ENCODE measurements at places on chromosomes 3 and 15.
A peak's percentile ranks its signal among the peaks of the same experiment; 100 is the strongest.

GRCh38 chr15:51224428-51224827 is 114.0 kb downstream of the CYP19A1 start:
- no peak for DNase-seq

DNA sequence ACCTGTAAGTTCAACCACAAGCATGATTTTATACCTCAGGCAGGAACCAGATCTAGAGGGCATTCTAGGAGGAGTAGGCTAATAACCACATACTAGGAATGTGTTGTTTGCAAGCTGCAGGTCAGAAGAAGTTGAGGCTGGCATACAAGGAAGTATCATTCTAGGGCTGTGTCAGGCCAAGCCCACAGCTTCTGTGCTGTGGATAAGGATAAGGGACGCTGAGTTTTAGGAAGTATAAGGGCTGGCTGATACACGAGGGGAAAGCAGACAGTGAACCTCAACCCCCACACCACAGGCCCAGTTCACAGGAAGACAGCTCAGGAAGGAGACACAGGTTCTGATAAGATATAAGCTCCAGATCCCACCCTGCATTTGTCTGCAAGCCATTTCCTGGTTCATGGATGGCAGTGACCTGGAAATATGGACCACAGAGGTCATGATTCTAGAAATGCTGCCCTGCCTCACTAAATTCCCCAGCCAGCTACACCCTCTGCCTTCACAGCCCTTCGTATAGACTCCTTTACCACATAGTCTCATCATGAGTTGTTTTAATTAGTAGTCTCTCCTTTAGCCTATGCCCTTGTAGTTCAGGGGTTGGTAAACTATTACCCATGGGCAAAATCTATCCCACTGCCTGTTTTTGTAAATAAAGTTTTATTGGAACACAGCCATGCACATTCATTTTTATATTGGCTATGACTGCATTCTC is 260.7 kb downstream of the OPA1 start:
- no peak for DNase-seq

- no peak for DNase-seq
Measured at GRCh38 chr3:67458896-67459530, 195.4 kb downstream of the SUCLG2 start.

- DNase-seq = peak; percentile 10
Measured at GRCh38 chr15:69225355-69226022, 65.1 kb downstream of the GLCE start.

GRCh38 chr3:139455855-139456254 is 20.5 kb downstream of the RBP2 start:
- no peak for DNase-seq

GRCh38 chr15:68502398-68502901 is 70.5 kb upstream of the ITGA11 start:
- DNase-seq = no peak

GRCh38 chr3:124774327-124774718 is 44.1 kb downstream of the UMPS start:
- no peak for DNase-seq

GRCh38 chr3:156424758-156425157 is 130.2 kb downstream of the SSR3 start:
- no peak for DNase-seq

DNA sequence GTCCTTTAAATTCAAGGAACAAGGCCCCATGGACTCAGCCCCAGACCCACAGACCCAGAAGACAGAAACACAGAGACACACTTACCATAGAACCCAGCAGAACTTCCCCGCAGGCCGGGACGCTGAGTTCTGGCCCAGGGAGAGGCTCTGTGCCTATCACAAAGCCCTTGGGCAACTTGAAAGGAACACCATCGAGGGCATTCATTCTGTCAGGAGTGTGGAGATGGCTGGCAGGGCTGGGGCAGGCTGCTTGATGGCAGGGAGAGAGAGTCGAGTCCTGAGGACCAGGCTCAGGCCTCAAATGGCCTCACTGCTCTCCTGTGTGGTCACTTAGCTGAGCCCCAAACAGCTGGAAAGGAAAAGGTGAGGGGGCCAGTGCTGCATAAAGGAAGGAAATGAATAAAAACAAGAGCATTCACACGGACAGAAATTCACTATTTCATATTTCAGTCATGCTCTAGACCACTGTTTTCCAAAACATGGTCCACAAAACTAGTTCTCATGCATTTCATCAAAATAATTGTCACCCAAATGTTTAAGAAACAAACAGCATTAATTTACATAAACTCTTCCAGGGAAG is 8.9 kb downstream of the UBAP1L start:
- DNase-seq = no peak

GRCh38 chr3:170563712-170564423 is 22.0 kb downstream of the SLC7A14 start:
- DNase-seq = no peak
